Mesothelial cell of epicardium (in vitro differentiated cells): ENCODE measurements at places on chromosomes 4 and X.

- no peak for DNase-seq
Measured at GRCh38 chr4:25108556-25108955, 51.7 kb downstream of the SEPSECS start.

DNA sequence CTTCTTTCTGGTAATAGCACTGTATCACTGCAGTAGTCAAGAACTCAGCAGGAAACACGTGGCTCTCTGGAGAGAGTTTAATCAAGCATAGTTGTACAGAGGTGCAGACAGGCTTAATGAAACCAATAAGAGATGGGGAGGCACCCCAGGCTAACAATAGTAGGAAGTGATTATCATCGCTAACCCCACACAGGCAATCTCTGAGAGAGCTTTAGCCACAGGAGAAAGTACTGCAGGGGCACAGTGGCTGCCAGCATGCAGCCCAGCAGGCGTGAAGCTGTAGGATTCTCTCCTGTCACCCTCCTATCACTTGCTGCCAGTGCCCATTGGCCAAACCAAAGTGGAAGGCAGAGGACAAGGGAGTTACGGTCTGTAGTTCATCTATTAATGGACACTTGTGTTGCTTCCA lies 450.0 kb upstream of the RASGEF1B start:
- no peak for DNase-seq

DNA sequence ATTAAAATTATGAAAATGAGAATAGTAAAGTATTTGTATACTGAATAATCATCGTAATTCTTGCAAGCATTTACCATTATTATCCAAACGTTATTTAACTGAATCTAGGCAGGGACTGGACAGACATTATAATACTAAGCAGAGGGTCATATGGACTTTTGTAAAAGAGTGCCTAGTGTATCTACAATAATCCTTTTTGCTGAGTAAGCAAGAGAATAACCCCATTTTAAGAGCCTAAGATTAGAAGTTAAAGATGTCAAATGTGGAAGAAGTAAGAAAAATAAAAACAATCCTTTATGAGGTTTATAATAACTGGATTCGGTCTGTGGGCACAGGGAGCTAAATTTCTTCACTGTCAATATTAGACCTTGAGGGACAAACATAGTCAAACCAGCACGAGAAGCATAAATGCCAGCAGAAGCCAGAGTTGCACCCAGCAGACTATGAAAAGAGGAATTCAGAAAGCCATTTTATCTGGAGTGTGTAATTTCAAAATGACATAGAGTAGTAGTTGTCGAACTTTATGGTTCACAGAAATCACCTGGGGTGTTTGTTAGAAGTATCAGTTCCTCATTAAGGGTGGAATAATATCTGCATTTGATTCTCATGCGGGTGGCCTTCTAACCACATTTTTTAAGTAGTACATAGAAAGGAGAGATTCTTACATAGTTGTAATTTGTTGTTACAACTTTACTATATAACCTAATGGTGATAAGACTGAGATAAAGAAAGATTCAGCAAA lies 39.7 kb upstream of the DCLK2 start:
- DNase-seq, result no peak

DNA sequence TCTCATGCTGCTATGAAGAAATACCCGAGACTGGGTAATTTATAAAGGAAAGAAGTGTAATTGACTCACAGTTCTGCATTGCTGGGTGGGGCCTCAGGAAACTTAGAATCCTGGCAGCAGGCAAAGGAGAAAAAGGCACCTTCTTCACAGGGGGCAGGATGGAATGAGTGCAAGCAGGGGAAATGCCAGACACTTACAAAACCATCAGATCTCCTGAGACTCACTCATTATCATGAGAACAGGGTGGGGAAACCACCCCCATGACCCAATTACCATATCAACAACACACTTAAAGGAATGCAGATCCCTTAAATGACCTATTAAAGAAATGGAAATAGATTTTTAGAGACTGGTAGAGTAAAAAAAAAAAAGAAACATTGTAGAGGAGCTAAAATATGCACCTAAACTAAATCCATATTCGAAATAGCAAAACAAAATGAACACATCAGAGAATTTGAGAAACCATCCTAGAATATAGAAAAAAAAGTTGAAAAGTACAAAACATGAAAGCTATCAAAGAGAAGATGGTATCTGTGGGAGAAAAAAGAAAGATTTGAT lies 104.3 kb upstream of the UGT8 start:
- no peak for DNase-seq

GRCh38 chr4:132114885-132115284 lies 1034.2 kb upstream of the PCDH10 start:
- no peak for DNase-seq

GRCh38 chr4:150475763-150476162 lies 106.2 kb upstream of the MAB21L2 start:
- DNase-seq, result no peak

- DNase-seq, result no peak
Measured at GRCh38 chr4:38152305-38152704, 192.1 kb downstream of the PTTG2 start.

DNA sequence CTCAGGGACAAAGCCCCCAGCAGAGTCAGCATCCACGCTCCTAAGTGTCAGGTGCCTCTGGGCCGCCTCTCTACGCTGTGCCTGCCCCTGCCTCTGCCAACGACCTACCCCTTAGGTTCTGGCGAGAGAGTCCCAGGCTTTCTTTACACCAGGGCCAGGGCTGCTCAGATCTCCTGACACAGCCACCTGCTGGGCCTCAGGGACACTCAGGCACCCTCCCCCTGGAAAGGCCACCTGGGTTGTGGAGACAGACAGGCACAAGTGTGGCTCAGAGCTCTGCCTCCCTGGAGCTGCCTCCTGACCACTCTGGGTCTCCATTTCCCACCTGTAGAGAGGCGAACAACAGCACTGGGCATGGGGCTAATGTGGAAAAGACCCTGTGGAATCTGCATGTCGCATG lies 90.0 kb upstream of the ADRA2C start:
- peak; percentile 6 for DNase-seq

GRCh38 chr4:26021417-26022345 lies 107.7 kb downstream of the SMIM20 start:
- no peak for DNase-seq
